ENCODE measurements at places on chromosomes 3 and 15.

- no peak for DNase-seq
Observed at GRCh38 chr15:66080717-66081398, 172.7 kb downstream of the MEGF11 start.

DNA sequence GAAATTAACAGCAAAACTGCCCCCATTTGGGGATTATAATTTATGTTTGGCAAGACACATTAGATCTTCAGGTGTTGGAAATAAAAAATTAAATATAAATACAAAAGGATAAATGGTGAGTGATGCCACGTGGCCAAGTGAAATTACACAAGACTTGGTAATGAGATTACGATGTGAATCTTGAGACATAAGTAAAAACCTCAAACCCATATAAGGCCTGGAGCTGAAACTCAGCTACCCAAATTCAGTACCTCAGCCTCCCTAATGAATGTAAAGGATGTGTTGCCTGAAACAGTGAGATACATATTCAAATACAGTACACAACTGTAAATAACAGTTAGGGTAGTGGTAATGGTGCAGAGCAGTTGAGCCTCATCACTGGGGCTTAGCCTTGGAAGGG, 1146.6 kb downstream of the OTOL1 start:
- no peak for DNase-seq

- DNase-seq: no peak
Observed at GRCh38 chr3:7632305-7632704, 771.4 kb downstream of the GRM7 start.

DNA sequence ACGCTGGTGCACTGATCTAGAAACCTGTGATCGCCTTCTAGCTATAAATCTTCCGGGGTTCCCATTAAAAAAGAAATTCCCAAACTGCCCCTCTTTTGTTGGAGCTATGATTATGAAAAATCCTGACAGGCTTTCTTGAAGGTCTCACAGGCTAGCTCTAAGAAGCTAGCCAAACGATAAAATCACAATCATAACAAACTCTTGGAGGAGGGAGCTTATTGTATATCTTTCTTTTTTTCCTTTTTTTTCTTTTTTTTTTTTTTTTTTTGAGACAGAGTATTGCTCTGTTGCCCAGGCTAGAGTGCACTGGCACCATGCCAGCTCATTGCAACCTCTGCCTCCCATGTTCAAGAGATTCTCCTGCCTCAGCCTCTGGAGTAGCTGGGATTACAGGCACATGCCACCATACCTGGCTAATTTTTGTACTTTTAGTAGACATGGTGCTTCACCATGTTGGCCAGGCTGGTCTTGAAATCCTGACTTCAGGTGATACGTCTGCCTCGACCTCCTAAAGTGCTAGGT, 72.0 kb downstream of the MYO1E start:
- no peak for DNase-seq

DNA sequence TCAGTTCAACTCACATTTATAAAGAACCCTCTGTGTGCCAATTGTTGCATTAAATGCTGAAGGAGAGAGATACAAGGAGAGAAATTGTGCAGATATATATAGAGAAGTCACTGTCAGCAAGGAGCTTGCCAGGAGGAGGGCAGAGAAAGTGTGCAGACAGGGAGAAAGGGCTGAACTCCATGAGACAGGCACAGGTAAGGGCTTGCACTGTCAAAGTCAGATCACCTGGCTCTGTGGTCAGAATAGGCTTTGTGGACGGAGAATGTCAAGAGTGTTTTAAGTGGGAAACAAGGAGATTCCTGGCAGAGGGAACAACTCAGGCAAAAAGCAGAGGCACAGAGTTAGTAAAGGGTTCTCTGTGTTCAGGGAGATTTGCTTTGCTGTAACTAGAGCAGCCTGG, 303.0 kb upstream of the TPRG1 start:
- DNase-seq: no peak

GRCh38 chr3:133440652-133441051, 40.8 kb downstream of the BFSP2 start:
- no peak for DNase-seq

GRCh38 chr3:126348308-126348920, 8.8 kb downstream of the KLF15 start:
- no peak for DNase-seq

- DNase-seq: no peak
Observed at GRCh38 chr15:31214864-31215489, 111.7 kb upstream of the KLF13 start.

Data from NCI-H1417 treated with DMSO at 0.1 percent for 48 hours (cell line).